ENCODE measurements at places on chromosomes 5 and 9.

DNA sequence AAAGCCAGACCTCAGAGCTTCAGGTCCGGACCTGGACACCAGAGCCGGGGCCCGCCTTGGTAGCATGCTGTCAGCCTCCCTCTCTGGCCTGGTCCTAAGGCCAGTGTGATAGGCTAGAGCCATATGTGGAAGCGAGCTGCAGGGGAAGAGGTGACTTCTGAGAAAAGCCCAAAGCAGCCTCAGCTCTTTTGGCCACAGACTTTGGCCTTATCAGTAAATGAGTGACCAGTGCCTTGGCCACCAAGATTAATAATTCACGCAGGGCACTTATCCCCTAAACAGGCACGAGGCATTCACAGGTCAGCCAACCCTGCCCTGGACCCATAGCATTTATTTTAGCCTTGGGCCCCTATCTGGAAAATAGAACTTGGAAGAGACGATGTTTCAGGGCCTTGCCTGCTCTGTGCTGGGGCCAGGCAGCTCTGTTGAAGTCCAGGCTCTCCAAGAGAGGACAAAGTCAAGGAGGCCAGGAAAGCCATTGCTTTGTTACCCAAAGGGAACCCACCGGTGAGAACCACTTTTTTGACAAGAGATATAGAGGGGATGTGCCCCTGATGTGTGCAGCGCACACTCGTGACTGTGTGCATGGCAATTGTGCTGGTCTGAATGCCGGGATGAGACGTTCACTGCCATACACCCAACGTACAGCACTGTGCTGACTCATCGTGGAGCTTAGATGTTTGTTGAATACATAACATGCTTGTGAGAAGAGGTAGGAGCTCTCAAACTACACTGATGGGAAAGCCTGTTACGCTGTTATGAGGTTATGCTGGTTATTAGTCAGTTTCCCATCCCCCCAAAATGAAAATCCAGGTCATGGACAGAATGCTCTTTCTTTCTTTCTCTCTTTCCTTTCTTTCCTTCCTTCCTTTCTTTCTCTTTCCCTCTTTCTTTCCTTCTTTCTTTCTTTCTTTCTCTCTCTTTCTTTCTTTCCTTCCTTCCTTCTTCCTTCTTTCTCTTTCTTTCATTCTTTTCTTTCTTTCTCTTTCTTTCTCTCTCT, 5.0 kb upstream of the SLC34A1 start:
- peak; percentile 75 for DNase-seq

- no peak for DNase-seq
Measured at GRCh38 chr9:72262063-72262462, 102.9 kb downstream of the ZFAND5 start.

DNA sequence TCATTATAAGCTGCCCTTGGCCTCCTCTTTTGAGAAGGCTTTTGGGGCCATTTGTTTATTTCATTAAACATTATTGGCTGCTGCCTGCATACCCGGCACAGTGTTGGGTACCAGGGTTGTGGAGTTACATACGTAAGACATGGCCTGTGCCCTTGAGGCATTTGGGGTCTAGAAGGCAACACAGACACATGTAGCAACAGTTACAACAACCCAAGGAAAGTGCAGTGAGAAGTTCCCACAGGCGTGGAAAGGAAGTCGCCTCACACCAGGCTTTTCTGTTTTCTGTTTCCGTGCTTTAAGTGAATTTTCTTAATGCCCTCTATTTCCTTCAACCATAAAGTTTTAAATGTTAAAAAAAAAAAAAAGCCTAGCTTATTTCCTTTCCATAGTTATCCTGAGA, 47.4 kb downstream of the GALNT10 start:
- DNase-seq = no peak

GRCh38 chr5:147576646-147577535, 67.0 kb upstream of the DPYSL3 start:
- no peak for DNase-seq

DNA sequence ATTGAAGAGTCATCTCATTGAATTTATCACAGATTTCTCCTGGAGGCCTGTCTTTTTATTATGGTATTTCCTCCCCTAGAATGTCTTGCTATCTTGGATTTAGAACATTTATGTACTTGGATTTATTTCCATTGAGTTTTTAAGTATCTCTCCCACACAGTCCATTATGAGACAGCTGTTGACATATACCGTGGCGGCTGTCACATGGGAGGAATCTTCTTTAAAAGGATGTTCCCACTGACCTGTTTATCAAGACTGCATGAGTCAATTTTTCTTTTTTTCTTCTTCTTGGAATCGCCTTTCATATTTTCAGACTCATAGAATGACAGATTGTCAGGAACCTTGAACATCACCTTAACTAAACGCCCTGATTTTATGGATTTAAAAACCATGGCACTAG, 2.9 kb upstream of the CAVIN4 start:
- no peak for DNase-seq
